Activated B cell treated with CpG ODN at 0.5 μM for 24 hours (primary cell): ENCODE measurements at places on chromosomes 11 and 22.
A peak's percentile ranks its signal among the peaks of the same experiment; 100 is the strongest.

DNA sequence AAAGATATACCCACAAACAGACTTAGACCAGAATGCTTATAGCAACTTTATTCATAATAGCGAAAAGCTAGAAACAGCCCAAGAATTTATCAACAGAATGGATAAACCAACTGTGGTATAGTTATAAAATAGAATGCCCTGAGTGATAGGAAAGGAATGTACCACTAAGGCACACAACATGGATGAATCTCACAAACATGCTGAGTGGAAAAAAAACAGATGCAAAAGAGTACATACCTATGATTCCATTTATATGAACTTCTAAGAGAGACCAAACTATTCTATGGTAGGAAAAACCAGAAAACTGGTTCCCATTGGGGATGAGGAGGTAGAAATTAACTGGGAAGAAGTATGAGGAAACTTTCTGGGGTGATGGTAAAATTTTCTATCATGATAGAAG, 40.4 kb upstream of the GRIK4 start:
- H3K27ac ChIP-seq = no peak overlapping the region
- H3K27me3 ChIP-seq = no peaks in the 10 kb centered on the region
- DNase-seq = no peak
- no peaks in the 10 kb centered on the region for H3K4me1 ChIP-seq
- H3K36me3 ChIP-seq = peaks cover 55% of the 10 kb centered on the region
- no peak overlapping the region for H3K4me3 ChIP-seq

DNA sequence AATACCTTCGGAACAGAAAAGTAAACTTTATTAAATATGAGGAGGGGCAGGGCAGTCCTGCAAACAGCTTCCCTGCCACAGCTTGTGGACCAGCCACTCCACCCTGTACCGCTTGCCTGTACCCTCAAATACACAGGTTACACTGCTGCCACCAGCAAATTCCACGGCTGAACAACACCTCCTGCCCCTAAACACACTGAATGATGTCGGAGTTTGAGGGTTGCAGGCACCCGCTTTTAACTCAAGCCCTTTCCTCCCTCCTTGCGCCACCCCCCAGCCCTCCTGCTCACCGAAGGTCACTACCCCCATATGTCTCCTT, 4.0 kb downstream of the VSIG2 start:
- no peak overlapping the region for H3K4me3 ChIP-seq
- DNase-seq = no peak
- H3K27ac ChIP-seq = no peak overlapping the region
- H3K27me3 ChIP-seq = peaks cover 2% of the 10 kb centered on the region
- peaks cover 39% of the 10 kb centered on the region for H3K4me1 ChIP-seq
- H3K36me3 ChIP-seq = peaks cover 6% of the 10 kb centered on the region

GRCh38 chr11:41536021-41536568, 76.6 kb upstream of the LRRC4C start:
- no peaks in the 10 kb centered on the region for H3K27me3 ChIP-seq
- no peak for DNase-seq
- no peak overlapping the region for H3K4me3 ChIP-seq
- H3K4me1 ChIP-seq = no peaks in the 10 kb centered on the region

- H3K27ac ChIP-seq = no peak overlapping the region
- H3K4me1 ChIP-seq = no peaks in the 10 kb centered on the region
- H3K27me3 ChIP-seq = no peaks in the 10 kb centered on the region
- H3K36me3 ChIP-seq = no peaks in the 10 kb centered on the region
- DNase-seq = no peak
Measured at GRCh38 chr11:116336540-116336939, 436.2 kb downstream of the BUD13 start.

GRCh38 chr11:106276859-106277436, 199.5 kb downstream of the AASDHPPT start:
- no peak overlapping the region for H3K27ac ChIP-seq
- no peaks in the 10 kb centered on the region for H3K27me3 ChIP-seq
- no peaks in the 10 kb centered on the region for H3K36me3 ChIP-seq
- no peak for DNase-seq
- no peaks in the 10 kb centered on the region for H3K4me1 ChIP-seq
- no peak overlapping the region for H3K4me3 ChIP-seq

DNA sequence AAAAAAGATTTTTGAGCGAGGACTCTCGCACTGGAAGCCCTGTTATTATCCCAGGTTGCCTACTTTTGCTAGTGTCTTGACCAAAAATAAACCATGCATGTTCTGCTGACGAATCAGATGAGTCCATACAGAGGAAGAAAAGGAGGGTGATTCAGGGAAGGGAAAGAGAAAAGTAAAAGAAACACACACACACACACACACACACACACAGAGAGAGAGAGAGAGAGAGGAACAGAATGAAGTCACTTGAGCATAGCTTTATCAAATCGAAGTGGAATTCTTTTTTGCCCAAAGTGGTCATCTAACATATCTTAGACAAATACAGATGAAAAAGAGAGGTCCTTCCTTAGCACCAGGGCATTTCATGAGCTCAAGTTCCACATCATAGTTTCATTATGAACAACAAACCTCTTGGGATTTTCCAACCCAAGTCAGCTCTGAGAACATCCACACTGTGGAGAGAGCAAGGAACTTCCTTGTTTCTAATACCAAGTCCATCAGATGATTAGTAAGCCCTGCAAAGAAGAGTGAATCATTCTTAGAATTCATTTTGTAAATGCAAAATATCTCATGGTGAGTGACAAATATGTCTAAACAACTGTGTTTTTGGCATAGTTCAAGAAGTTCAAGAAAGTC, 7.7 kb upstream of the MMP12 start:
- H3K4me3 ChIP-seq = no peak overlapping the region
- no peak for DNase-seq
- peaks cover 3% of the 10 kb centered on the region for H3K27me3 ChIP-seq
- no peak overlapping the region for H3K27ac ChIP-seq
- peaks cover 3% of the 10 kb centered on the region for H3K4me1 ChIP-seq
- no peaks in the 10 kb centered on the region for H3K36me3 ChIP-seq

DNA sequence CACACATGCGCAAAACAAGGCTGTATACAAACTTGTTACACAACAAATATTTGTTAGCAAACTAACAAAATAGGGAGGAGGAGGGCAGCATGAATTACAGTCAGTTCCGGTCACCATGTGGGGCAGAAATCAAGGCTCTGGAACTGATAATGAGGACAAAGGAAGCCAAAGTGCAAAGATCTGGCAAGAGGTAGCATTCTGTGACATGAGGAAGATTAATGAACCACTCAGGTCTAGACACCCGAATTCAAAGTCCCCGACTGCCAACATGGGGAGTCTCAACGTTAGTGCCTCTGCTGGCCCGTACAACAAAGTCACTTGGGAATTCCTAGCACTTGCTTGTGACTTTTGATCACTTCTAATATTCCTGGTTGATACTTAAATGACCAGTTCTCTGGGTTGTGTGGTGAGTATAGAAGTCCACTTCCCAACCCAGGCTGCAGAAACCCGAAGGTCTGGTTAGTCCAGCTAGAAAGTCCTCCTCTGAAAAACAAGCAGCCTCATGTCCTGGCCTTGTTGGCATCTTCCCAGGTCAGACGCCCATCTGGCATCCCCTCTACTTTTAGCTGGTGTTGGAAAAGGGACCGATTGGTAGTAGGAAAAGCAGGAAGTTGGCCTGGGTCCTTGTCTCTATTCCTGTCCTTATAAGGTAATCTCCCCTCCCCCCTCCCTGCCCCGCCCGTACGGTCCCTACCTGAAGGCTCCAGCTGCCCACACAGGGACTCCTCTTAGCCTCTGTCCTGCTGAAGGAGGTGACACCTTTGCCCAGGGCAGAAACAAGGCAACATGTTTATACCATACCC, 1.6 kb downstream of the SUN2 start:
- no peaks in the 10 kb centered on the region for H3K27me3 ChIP-seq
- peak overlapping the region; percentile 99 for H3K27ac ChIP-seq
- no peak for DNase-seq
- H3K4me3 ChIP-seq = peak overlapping the region; percentile 92
- H3K4me1 ChIP-seq = peaks cover 81% of the 10 kb centered on the region

DNA sequence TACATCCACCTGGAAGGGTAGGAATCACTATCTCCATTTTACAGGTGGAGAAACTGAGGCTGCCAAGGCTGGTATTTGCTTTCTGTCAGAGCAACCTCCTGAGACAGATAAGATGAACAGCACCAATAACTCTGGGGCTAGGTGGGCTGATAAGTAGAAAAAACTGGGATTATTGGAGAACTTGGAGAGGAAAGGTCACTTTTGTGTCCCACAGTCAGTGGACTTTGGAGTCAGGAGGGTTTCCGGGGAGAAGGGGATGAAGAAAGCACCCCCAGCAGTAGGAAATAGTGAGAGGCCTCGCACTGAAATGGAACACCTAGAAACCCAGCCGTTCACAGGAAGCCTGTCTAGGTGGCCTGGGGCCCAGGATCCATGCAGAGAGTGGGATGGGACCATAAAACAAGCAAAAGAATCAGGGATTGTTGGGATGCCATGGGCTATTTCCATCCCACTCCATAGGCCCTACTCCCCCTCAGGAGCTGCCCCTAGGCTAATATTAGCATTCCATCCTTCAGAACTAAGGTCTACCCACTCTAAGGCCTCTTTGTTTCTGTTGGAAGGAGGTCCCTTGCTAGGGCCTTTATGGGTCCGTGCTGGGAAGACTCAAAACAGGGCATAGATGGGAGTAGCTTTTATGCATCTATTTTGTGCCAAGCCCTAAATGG, 31.0 kb upstream of the FCHSD2 start:
- H3K27me3 ChIP-seq = no peaks in the 10 kb centered on the region
- DNase-seq = no peak
- no peak overlapping the region for H3K4me3 ChIP-seq
- no peaks in the 10 kb centered on the region for H3K36me3 ChIP-seq

- no peak for DNase-seq
- no peak overlapping the region for H3K27ac ChIP-seq
- no peaks in the 10 kb centered on the region for H3K36me3 ChIP-seq
- no peaks in the 10 kb centered on the region for H3K27me3 ChIP-seq
Measured at GRCh38 chr11:44955015-44955738, 4.5 kb upstream of the TP53I11 start.

GRCh38 chr22:19040391-19040861, 81.8 kb downstream of the DGCR2 start:
- H3K4me3 ChIP-seq = no peak overlapping the region
- H3K36me3 ChIP-seq = peaks cover 88% of the 10 kb centered on the region
- no peaks in the 10 kb centered on the region for H3K4me1 ChIP-seq
- no peaks in the 10 kb centered on the region for H3K27me3 ChIP-seq

- no peak for DNase-seq
- no peak overlapping the region for H3K4me3 ChIP-seq
- H3K4me1 ChIP-seq = no peaks in the 10 kb centered on the region
- H3K27ac ChIP-seq = no peak overlapping the region
- peaks cover 43% of the 10 kb centered on the region for H3K36me3 ChIP-seq
Measured at GRCh38 chr22:24177045-24177444, 4.2 kb upstream of the SUSD2 start.

GRCh38 chr11:125720781-125721180, 25.3 kb upstream of the PATE1 start:
- H3K27me3 ChIP-seq = peaks cover 15% of the 10 kb centered on the region
- no peak overlapping the region for H3K4me3 ChIP-seq
- H3K27ac ChIP-seq = no peak overlapping the region

DNA sequence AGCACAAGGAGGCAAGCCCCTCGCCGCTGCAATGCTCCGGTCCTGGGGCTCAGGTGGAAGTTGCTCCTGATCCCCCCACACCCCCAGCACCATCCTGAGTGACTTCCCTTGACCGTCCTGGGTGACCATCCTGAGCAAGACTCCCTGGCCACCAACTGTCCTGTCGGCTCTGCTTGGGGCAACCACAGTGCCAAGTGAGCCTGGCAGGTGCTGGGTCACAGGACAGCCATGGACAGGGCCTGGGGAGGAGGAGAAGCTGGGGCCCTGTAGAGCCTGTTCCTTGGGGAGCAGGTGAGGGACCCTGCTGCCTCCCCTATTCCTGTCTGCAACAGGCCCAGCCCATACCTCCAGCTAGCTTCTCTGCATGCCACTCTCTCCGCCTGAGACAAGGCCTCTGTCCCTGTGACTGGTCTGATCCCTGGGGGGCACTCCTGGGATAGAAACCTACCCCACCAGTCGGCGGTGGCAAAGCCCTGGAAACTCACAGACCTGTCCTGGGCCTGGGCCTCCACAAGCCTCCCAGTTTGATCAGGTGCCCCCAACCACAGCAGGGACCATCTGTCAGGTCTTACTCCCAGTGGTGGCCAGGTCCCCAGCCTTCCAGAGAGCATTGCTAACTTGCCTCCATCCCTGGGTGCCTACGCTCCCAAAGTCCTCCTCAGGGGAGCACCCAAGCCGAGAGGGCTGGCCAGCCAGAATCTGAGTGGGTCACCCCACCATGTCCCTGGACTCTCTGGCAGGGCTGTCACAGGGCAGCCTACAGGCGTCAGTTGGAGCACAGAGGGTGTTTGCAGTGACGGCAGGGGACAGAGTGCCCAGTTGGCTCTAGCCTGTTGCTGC, 68.7 kb upstream of the WNT7B start:
- peaks cover 38% of the 10 kb centered on the region for H3K4me1 ChIP-seq
- H3K36me3 ChIP-seq = no peaks in the 10 kb centered on the region
- no peak for DNase-seq
- H3K4me3 ChIP-seq = peak overlapping the region; percentile 74

DNA sequence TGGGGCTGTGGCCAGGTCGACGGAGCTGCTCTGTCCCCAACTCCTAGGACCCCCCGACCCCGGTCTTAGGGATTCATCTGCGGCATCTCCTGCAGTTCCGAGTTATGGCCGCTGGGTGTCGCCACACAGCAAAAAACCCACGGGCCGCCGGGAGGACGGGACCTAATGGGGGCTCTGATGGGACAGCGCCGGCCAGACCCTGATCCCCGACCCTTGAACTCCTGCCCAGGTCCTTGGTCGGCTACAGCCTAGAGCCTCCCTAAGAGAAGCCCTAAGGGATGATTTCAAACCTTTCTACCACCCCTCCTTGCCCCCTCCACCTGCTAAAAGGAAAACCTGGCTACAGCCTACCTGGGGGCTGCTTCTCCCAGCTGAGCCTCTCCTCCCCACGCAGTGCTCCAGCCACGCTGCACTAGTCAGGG, 30.8 kb upstream of the LRRC10B start:
- DNase-seq = peak; percentile 61
- peaks cover 2% of the 10 kb centered on the region for H3K27me3 ChIP-seq
- peaks cover 9% of the 10 kb centered on the region for H3K36me3 ChIP-seq
- no peaks in the 10 kb centered on the region for H3K4me1 ChIP-seq

GRCh38 chr11:44450295-44450932, 115.0 kb upstream of the CD82 start:
- no peak overlapping the region for H3K4me3 ChIP-seq
- H3K27me3 ChIP-seq = no peaks in the 10 kb centered on the region
- no peaks in the 10 kb centered on the region for H3K36me3 ChIP-seq
- H3K27ac ChIP-seq = no peak overlapping the region
- H3K4me1 ChIP-seq = no peaks in the 10 kb centered on the region

- DNase-seq = no peak
- H3K4me3 ChIP-seq = no peak overlapping the region
- H3K4me1 ChIP-seq = no peaks in the 10 kb centered on the region
Measured at GRCh38 chr22:27671413-27671935, 130.1 kb downstream of the MN1 start.
